ENCODE measurements at places on chromosomes 6 and 20.

DNA sequence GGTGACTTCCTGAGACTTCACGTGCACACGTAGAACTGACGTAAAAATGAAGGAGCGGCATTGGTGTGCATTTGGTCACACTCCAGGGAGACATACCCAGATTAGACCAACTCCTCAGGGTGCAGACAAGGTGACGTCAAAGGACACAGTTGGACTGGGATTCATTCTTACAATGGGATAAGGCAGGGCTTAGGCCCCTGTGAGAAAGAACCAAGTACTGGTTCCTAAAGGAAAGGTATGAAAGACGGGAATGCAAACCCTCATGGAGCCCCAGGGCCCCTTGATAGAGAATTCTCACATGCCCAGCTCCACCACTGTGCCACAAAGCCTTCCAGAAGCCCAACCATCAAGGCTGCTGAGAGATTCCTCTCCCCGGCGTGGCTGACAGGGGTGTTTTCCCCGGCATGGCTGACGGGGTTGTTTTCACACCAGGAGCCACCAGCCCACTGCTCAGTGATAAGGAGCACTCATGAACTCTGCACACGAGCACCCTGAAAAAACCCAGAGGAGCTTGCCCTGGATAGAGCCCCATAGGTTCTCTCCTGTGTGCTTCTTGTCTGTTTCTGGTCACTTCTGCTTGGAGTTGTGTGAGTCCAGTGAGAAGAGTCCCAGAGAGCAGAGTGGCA lies 90.1 kb downstream of the CAP2 start:
- no peak for DNase-seq

GRCh38 chr20:34062570-34063482 lies 49.2 kb downstream of the EIF2S2 start:
- DNase-seq = no peak

GRCh38 chr20:60803335-60804055 lies 448.6 kb upstream of the CDH4 start:
- no peak for DNase-seq

- DNase-seq = no peak
Observed at GRCh38 chr6:128073389-128073788, 172.5 kb upstream of the THEMIS start.

GRCh38 chr20:55160037-55160436 lies 684.6 kb downstream of the DOK5 start:
- DNase-seq = no peak

DNA sequence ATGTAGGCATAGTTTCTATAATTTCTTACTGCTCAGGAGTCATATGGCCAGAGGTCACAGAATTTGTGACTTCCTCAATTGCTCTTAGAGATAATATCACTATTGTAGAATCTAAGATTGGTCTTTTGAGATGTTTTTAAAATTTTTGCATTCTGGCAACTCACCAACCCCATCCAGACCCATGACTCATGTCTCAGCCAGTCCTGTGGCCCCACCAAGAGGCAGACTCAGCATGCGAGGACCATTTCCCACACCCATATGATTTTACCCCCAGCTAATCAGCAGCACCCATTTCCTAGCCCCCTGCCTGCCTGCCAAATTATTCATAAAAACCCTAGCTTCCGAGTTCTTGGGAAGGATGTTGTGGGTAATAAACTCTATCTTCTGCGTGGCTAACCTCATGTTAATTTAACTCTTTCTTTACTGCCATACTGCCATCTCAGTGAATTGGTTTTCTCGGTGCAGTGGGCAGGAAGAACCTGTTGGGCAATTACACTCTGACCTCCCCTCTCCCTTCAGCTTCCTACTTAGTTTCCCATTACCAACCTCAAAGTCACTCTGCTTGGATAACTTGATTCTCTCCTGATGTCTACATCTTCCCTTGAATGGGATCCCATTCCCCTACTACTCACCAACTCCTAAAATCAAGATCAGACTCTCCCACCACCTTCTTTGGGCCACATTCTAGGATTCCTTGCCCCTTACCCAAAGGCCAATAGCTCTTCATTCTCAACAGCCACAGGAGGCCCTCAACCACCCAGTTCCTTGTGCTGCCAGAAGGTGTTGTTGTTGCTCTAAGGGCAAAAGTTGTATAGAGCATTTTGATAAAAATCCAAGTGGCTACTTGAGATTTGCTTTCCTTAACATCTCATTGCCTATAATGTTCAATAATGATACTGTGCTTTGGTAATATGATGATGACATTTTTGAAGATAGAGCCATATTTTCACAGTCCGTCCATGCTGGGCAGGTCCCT lies 16.2 kb upstream of the IYD start:
- peak; percentile 93 for DNase-seq

GRCh38 chr6:149031859-149032598 lies 285.2 kb downstream of the UST start:
- DNase-seq = peak; percentile 94

- peak; percentile 53 for DNase-seq
Observed at GRCh38 chr6:78492351-78493017, 374.9 kb upstream of the IRAK1BP1 start.

GRCh38 chr20:9999645-10000044 lies 35.1 kb upstream of the ANKEF1 start:
- DNase-seq = peak; percentile 3

GRCh38 chr20:50373674-50374286 lies 136.4 kb upstream of the PTPN1 start:
- no peak for DNase-seq

DNA sequence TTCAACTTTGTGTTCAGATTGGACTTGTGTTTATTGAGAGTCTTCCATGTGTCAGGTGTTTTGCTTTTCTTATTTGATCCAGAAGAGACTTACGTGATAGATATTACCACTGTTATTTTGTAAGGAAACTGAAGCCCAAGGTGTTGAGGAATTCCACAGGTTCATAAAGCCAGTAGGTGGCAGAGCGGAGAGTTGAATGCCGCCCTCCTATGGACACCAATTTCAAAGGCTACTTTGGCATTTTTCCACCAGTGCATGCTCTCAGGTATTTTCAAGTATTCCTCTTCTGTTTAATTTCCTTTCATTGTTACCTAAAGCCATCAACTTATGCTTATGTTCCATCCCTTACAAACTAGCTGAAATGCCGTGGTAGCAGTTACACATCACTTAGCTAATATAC lies 14.0 kb upstream of the COL10A1 start:
- DNase-seq = no peak

- DNase-seq = no peak
Observed at GRCh38 chr6:58419321-58419720, 1101.9 kb downstream of the PRIM2 start.

DNA sequence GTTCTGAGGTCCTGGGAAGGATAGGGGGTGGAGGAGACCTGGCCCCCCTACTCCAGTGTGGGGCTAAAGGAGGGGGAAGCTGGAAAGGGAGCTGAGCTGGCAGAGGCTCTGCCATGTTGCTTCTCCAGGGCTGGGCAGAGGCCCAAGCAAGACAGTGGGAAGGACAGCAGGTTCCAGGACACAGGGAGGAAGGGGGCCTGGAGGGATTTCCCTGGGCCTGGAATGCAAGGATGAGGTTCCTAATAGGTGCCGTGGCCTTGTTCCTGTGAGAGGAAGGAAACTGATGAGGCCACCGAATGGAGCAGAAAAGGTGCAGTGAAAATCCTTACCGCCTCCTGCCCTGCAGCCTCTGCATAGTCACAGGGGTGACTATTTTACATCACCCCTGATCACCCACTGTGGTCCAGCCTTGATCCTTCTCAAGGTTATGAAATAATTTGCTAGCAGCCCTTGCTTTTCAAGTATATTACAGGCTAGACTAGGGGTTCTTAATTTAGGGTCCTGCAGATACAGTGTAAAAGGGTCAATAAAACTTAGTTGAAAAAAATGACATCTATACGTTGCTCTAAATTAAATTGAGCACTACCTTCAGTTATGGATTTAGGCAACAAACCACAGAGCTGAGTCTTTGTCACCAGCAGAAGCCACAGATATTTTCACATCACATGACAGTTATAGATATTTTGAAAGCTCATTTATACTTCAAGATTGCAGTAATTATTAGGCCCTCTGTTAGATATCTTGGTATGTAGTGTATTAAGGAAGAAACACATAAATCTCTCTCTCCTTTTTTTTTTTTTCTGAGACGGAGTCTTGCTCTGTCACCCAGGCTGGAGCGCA lies 45.7 kb upstream of the RNF24 start:
- DNase-seq = no peak

DNA sequence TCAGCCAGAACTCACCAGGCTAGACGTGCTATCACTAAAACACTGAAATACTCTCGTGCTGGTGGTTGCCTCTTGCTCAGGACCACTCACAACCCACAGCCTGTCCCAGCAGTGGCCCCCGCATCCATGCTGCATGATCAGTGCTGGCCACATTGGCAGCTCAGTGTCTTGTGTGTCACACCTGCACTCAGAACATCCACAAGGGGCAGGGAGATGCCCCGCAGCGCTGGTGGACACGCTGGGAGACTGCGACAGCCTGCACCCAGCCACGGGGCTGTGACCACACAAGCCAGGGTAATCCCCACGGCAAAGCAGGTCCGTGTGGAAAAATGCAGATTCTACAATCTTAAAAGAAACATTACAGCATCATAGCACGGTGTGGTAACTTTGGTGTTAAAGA lies 23.9 kb upstream of the APMAP start:
- no peak for DNase-seq

DNA sequence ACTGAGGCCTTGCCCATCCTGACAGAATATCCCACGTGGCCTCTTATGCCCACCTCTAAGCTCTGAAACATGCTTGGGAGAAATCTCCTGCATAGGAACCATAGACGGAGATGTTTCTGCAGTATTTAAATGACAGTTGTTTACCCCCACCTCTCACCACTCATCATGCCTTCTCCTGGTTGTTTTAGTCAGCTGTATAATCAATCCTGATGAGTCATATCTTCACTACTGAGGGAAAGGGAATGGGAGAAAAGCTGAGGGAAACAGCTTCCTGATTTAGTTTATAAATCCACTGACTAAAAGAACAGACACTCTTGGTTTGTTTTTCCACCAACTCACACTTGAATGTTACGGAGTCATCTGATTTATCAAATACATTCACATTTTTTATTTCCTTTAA lies 113.2 kb upstream of the TENT5A start:
- DNase-seq = peak; percentile 72

- DNase-seq = peak; percentile 38
Observed at GRCh38 chr20:46438156-46438750, 31.8 kb upstream of the ELMO2 start.

GRCh38 chr20:61955668-61956395 lies 109.8 kb downstream of the TAF4 start:
- DNase-seq = no peak

DNA sequence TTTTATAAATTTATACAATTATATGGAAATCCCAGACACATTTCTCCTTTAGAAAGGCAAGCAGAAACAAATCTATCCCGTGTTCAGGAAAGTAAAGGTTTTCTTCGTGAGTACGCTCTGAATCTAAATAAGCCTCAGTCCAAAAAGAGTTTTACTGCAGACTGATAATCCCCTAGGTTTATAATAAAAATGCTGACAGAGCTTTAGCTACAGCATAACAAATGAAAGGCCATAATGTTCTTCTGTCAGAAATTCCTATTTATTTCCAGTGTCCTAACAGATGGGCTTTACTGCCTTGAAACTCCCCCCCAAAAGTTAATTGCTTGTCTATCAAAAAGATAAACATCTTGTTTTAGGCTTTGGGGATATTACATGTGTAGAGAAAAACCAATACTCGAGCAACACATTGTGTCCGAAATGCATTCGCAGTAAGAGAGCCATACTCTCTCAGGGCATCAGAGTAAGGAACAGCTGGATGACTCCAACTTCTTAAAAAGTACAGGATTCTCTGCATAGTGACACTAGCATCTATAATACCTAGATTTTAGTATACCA lies 109.0 kb downstream of the PRKN start:
- DNase-seq = no peak

DNA sequence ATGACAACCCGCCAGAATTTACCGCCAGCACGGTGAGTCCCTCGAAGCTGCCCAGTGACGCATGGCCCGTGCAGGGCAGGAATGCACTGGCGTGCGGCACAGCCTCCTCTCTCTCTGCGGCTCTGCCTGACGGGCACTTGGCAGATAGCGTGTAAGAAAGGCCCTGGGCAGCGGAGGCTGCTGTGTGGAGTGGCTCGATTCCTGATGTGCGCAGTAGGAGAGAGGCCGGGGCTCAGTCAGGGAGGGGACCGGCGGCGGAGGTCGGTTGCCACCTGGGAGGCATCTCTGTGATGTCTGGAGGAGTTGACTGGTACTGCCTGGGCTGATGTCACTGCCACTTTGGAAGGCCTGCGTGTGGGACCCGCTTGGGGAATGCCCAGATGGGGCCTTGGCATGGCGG lies 170.7 kb downstream of the TAF4 start:
- no peak for DNase-seq

DNA sequence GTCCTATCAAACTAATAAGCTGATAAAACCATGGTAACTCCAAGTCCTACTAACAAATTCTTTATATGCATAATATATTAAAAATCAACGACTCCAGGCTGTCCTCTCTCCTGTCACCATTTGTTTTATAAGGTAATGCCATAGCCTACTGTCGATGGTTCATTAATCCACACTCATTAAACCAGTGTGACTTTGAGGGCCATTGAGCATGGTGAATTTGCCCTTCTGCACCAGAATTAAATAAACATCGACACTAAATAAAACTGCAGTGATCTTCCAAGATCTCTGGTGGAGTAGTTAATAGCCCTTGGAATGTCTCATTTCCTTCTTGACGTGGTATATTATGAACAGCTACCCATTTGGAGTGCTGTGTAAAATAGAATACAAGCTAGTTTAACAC lies 358.5 kb downstream of the CBLN4 start:
- no peak for DNase-seq

- no peak for DNase-seq
Observed at GRCh38 chr6:41651962-41652657, 13.8 kb downstream of the MDFI start.

DNA sequence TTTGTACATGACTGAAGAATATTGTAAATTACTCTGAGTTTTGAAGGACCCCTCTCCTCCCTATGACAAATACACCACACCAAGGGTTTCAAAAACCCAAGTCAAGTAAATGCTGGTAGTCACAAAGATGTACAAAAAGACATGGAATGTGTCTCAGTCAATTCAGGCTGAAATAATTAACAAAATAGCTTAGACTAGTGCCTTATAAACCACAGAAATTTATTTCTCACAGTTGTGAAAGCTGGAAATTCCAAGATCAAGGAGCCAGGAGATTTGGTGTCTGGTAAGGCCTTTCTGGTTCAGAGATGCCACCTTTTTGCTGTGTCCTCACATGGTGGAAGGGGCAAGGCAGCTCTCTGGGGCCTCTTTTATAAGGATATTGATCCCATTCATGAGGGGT lies 202.3 kb upstream of the RIN2 start:
- peak; percentile 3 for DNase-seq
